ENCODE measurements at places on chromosomes 5 and 9.
A peak's percentile ranks its signal among the peaks of the same experiment; 100 is the strongest.

DNA sequence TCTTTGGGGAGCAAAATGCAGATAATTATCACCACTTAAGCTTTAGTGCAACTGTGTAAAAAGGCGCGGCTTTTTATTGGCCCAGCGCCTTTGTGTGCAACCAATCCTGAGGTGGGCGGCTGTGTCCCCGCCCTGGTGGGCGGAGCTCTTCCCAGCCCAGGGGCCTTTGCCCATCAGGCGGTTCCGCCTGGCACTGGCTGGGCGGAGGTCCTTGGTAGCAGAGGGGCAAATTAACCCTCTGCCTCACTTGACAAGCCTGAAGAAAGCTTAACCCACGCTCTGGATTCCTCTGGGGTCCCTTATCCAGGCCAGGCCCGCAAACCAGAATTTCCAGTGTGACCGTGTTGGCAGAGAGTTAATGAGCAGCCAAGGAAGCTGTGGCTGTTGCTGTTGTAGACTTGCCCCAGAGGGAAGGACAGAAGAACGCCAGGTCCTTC lies 12.8 kb upstream of the NIPAL4 start:
- DNase-seq = no peak

GRCh38 chr5:10173716-10174115 lies 76.0 kb downstream of the ATPSCKMT start:
- DNase-seq = no peak

DNA sequence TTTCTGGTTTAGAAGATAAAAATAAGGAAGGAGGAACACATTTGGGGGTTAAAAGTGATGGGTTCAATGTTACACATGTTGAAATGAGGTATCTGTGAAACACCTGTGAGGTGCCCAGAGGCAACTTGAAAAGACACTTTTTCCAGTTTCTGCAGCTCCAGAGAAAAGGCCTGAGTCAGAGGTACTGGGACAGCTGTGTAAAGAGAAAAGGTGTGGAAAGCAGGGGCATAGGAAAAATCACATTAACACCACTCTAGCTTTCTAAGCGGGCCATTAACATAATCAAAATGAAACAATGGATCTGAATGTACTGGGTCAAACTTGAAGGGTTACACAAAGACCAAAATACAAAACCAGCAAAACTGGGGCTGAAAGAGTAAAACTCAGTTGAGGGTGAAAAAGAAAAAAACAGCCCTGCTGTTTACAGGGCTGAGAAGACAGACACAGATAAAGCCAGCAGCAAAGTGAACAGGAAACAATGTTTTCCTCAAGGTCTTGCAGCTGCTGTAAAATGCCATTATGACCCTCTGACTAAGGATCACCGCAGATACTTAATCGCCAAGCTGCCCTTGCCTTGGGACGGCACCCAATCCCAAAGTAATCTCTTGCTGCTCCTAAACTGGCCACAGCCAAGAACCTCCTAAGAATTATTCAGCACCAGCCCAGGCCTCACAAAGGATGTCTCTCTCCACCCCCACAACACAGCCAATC lies 104.7 kb downstream of the DROSHA start:
- no peak for DNase-seq

GRCh38 chr5:154997746-154998145 lies 15.8 kb upstream of the KIF4B start:
- no peak for DNase-seq

DNA sequence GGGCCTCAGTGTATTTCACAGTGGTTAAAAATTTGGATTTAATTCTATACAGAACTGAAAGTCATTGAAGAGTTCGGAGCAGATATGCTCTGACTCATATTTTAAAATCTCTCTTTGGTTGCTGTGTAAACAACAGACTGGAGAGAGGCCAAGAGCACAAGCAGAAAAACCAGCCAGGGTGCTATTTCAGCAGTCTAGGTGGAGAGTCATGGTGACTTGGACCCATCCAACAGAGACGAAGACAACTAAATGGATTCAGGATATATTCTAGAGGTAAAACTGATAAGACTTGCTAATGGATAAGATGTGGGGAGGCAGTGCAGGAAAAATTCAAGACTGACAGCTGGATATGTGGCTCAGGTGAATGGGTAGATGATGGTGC lies 168.9 kb downstream of the MAPKAP1 start:
- DNase-seq = no peak

GRCh38 chr5:132183723-132184122 lies 43.9 kb downstream of the P4HA2 start:
- no peak for DNase-seq

DNA sequence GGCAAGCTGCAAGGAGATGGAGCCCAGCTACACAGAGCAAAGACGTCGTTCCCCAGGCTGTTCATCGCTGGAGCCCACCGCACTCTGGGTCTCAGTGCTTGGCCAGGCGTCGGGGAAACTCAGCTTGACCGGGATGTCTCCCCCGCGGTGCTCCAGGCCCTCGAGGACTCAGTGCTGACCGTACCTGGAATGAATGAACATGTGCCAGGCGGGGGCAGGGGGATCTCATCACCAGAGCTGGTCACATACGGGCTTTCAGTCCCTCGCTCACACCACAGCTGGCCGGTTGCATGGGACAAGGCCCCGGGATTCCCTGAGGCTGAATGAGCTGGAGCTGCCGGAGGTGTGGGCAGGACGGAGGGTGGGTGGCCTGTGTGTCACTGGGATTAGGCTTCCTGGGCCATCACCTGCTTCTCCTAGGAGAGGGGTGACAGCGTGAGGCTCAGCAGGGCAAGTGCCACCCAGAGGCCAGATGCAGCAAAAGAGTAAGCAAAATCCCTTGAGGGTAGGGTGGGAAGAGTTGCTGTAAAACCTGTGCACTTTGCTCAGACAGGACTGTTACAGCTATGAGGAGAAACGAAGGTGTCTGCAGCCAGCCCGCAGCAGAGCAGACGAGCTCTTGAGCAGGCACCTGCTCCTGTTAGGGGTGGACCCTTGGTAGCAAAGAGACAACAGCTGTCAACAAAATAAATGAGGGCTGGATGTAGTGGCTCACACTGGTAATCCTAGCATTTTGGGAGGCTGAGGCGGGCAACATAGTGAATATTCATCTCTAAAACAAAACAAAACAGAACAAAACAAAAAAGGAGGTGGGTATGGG lies 70.7 kb upstream of the RAPGEF1 start:
- DNase-seq = no peak

- no peak for DNase-seq
These were observed 111.5 kb upstream of the RAPGEF1 start for GRCh38 chr9:131851414-131851813.

DNA sequence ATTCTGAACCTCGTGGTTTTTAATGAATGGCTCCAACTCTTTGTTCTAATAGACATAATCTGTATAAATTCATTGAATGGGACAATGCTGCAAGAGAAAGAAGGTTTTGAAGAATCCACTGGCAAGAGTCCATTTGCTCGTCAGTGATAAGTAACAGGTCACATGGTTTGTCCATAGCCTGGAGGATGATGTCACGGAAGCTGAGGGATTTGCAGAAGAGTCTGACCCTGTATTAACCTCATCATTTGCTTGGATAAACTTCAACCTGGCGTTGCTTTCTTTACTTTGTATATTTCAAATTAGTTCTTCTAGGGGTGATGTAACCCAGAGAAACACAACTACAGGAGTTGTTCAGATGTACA lies 197.4 kb downstream of the GAS1 start:
- DNase-seq = no peak

DNA sequence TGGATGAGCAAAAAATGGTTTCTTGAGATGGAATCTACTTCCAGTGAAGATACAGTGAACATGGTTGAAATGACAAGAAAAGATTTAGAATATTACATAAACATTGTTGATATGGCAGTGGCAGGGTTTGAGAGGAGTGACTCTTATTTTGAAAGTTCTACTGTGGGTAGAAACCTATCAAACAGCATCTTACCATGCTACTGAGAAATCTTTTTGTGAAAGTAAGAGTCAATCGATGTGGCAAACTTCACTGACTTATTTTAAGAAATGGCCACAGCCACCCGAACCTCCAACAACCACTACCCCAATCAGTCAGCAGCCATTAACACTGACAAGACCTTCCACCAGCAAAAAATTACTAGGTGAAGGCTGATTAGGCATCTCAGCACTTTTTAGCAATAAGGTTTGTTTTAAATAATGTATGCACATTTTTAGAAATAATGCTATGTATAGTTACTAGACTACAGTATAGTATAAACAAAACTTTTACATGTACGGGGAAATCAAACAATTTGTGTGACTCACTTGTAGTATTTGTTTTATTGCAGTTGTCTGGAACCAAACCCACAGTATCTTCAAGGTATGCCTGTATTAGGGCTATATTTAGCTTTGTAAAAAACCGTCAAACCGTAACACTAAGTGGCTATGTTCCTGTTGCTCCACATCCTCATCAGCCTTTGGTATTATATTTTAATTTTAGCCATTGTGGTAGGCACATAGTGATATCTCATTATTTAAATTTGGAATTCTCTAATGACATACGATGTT lies 30.6 kb upstream of the ADAMTS6 start:
- peak; percentile 12 for DNase-seq

DNA sequence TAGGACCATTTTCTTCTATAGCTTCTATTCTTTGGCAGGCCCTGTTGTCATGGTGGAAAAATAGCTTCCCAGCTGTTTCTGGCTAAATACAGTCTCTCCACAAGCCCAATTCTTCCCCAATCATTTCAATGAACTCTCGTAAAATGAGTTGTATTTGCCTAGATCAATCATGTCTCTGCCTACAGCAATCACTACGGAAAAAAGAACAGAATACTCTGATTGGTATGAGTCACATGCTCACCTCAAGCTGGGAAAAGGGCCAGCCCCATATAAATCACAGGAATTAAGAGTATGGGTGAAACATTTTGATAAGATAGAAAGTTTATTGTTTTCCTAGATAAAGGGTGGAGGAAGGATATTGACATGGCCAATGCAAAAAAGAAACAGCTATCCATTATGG lies 711.4 kb downstream of the EFNA5 start:
- DNase-seq = no peak

DNA sequence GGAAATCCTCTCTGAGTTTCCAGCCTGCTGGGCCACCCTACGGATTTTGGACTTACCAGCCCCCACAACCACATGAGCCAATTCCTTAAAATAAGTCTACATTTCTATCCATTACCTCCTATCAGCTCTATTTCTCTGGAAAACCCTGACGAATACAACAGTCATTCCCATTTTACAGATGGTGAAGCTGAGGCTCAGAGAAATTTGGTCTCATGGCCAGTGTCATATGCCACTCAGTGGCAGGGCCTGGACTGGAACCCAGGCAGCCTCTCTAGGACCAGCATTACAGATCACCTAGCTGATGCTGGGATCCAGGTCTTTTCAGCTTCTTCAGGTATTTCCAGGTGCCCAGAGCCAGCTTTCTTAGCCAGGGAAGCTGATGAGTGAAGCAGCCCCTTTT lies 45.0 kb upstream of the SH3PXD2B start:
- no peak for DNase-seq

- no peak for DNase-seq
These were observed 69.8 kb downstream of the ESM1 start for GRCh38 chr5:54915466-54916027.

DNA sequence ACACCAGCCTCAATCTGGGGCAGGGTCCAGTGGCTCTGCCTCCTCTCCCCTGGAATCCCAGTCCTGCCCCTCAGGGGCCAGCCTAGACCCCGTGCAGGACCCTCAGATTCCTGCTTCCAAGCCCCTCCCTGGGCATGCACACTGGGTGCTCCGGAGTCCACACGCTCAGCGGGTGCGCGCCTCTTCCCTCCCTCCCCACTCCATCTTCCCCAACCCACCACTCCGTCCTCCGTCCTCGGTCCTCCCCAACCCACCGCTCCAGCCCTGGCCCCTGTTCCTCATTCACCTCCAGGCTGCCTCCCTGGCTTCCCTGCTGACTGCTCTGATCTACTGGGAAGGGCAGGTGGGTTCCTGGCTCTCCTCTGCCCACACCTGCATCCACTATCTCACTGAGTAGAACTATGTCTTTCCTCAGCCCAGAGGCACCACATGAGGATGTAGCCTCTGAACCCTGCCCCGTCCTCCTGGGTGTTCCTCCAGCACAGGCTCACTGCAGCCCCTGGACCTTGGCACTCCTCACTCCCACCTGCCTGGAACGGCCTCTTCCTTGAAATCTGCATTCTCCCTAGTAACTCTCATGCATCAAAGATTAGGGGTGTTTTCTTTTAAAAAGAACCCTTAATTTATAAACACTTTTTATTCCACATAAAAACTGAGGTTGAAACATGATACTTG lies 92.8 kb downstream of the CAMSAP1 start:
- no peak for DNase-seq

DNA sequence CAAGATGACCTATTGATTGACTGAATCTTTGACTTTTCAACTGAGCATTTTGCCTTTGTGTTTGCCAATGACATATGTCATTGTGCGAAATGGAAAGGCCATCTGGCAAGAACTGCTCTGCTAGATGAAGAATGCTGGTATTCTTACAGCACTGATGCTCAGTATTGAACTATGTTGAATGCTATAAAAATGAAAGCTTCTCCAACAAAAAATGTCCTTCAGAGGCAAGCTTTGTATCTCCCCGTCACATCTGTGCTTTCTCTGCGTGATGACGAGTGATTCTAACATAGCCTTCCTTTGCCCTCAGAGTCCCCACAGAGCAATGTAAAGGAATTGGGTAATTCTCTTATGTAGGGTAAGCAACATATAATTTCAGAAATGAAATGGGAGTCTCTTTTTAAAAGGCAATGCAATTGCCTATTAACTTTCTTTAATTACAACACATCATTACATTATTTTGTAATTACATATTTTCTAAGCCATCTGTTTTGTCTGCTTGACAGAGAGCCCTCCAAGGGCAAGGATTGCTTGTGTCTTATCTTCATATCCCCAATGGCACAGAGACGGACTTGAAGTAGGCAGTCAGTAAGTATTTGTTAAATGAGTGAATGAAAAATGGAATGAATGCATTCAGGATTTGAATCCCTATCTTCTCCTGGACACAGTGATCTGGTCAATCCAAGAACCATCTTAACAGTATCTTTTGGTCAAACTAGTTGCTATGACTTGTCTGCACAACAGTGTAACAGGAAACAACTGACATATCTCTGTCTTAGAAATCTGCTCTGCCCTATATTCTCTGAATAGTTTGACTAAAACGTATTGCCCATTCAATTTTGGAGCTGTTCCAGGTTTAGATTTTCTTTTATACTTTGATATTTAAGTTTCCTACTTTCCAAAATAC lies 46.1 kb downstream of the ENC1 start:
- no peak for DNase-seq

GRCh38 chr5:99955006-99955405 lies 580.2 kb upstream of the FAM174A start:
- DNase-seq = no peak

DNA sequence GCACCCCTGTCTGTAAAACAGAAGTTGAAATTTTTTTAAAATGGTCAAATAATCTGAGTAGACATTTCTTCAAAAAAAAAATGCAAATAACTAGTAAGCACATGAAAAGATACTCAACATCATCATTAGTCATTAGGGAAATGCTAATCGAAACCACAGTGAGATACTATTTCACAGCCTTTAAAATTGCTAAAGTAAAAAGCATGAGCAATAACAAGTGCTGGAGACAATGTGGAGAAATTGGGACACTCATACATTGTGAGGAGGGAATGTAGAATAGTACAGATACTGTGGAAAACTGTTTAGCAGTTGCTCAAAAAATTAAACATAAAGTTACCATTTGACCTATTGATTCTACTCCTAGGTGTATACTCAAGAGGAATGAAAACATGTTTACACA lies 58.4 kb upstream of the RUSC2 start:
- no peak for DNase-seq

GRCh38 chr5:110038297-110038997 lies 348.7 kb downstream of the MAN2A1 start:
- DNase-seq = no peak

All from Jurkat, Clone E6-1 (cell line).